Iris pigment epithelial cell (primary cell): ENCODE measurements at places on chromosomes 2 and 18.

- DNase-seq: no peak
Observed at GRCh38 chr18:62811674-62812073, 96.3 kb downstream of the PHLPP1 start.

DNA sequence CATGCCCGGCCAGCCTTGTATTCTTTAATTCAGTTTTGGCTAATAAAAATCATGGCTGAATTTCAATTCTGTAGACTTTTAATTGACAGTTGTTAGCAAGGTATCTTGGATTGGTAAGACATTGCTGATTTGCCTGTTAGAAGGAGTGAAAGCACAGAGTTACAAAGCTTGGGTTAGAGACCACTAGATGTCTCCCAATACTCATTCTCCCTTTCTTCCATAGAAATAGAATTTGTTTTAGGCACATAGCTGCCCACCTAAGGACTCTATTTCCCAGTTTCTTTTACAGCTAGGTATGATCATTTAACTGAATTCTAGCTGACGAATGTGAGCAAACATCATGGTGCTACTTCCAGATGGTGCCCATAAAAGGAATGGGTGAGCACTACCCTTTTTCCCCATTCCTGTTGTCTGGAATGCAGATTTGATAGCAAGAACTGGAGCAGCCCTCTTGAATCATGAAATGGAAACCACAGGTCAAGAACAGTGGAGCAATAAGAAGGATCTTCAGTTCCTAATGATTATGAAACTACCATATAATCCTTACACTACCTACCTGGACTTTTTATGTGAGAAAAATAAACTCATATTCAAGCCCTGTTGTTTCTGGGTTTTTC, 17.5 kb downstream of the PECR start:
- peak; percentile 27 for DNase-seq

DNA sequence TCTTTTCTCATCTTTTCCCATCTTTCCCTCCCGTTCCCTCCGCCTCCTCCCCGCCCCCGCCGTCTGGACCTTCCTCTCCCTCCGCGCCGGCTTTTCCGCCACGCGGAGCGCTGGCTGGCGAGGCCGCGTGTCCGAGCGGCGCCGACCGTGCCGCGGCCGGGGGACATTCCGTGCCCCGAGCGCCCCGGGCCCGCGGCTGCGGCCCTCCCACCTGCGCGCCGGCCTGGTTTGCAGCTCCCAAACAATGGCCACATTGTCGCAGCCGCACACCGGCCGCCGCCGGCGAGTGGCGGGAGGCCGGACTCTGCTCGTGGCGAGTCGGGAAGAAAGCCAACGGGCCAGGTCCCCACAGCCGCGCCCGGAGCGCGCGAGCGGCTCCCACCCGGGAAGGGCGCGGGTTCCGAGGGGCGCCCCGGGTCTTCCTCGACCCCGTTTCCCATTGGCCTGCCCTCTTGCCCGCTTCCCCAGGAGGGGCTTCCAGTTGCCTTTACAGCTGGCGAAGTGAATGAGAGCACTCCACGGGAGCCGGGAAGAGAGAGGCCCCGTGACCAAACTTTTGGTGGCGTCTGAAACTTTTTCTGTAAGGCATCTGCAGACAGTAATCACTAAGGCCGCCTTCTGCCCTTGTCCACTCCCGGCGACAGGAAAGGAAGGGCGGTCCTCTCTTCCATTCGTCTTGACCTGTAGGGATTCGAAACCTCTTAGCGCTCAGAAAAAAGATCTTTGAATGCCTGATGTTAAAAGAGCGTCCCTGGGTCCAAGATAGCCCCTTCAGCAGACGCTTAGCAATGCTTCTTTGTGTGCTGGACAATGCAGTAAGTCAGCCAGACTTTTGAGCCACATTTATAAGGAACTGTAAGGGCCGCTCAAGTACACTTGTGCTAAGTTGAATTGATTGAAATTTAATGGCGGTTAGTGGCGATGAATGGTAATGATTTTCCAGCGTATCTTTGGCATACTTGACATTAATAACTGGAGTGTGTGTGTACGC, 6.2 kb downstream of the GLI2 start:
- no peak for DNase-seq

DNA sequence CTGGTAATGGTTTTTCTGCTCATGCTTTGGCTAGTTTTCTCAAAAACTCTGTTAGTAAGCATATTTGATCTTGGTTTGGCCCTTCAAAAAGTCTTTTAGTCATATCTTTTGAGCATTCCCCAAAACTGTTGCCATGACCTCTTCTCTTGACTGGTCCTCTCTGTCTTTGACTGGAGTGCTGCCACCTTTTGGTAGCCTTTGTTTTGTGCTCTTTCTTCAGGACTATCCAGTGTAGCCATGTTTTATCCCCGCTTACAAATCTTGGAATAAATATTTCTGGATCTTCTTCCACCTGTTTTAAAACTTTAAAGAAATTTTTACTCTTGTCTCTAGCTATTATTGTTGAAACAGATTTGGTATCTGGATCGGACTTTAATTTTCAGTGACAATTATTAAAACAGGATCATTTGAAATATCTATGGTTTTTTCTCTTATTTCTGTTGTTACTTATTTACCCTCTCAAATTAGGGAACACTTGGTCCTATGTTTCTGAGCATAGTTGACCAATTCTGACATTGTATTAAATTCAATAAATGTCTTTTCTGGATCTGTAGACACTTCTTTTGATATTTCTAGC, 965 bp upstream of the ELOA2 start:
- DNase-seq: peak; percentile 47

DNA sequence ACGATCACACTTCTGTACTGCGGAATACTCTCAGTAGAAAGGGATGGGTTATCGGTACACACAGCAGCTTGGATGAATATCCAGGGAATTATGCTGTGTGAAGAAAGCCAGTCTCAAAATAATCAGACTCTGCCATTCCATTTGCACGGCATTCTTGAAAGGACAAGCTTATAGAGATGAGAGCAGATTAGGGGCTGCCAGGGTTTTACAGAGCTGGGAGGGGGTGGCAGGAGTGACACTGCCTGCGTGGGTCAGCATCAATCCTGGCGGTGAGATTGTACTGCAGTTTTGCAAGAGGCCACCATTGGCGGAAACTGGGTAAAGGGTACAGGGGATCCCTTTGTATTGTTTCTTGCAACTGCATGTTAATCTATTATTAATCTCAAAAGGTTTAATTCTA, 16.6 kb downstream of the KCNG2 start:
- no peak for DNase-seq

DNA sequence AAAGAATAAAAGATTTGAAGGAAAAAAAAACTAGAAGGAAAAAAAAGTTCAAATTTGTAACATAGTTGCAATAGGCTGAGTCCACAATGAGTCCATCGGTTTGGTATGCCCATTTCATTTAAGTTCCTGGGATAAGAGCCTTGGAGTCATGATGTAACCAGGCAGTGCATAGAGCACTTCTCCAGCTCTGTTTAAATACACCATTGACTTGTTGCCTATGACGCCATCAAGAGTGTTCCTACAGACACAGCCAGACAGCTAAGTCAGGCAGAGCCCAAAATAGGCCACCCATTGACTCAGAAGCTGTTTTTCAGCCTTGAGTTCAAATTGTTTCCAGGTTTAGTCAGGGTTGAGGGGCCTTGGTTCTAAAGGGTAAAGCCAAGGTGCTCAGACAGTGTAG, 44.9 kb downstream of the SOCS6 start:
- DNase-seq: peak; percentile 99

- DNase-seq: no peak
Observed at GRCh38 chr2:209875270-209875669, 103.6 kb downstream of the UNC80 start.

- peak; percentile 31 for DNase-seq
Observed at GRCh38 chr2:161946489-161947107, 127.4 kb downstream of the DPP4 start.

GRCh38 chr2:161134547-161135518, 25.4 kb upstream of the TANK start:
- no peak for DNase-seq

DNA sequence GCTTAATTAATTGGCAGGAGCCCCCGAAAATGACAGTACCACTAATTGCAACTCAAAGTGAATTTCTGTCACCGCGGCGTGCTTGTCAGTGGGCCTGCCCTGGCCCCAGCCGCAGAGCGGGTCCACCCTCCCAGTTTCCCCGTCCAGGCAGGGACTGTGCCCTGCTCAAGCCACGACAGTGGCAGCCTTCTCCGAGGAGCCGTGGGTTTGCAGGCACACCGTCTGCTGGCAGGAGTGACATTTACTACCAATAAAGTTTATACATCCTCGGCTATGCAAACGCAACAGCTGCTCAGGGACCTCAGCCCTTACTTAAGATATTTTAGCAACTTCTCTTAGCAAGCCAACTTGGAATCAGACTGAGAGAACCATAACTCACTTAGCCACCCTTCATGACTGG, 112.7 kb downstream of the GBX2 start:
- DNase-seq: no peak

DNA sequence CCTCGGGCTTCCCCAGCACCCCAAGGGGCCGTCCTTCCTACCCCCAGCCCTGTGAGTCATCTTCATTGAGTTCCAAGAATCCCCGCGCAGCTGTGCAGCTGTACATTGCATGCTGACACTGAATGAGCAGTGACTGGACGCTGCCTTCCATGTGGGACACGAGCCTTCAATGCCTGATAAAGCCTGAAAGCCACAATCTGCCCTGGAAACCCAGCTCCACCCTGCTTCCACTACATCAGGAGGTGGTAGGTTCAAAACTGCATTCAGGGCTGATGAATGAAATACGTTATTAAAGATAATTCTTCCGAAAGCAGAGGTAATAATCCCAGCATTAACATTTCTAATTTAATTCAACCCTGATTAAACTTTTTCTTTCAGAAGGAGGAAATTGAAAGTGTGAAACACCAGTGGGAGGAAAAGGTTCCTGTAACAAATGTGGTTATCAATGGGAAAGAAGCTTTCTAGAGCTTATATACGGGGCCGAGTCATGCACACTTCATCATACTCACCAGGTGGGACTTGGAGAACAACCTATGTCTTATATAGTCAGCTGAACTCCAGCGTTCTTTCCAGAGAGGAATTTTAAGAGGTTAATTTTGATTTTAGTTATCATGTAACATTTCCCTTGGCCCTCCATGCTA, 360.1 kb downstream of the LPIN1 start:
- peak; percentile 100 for DNase-seq

DNA sequence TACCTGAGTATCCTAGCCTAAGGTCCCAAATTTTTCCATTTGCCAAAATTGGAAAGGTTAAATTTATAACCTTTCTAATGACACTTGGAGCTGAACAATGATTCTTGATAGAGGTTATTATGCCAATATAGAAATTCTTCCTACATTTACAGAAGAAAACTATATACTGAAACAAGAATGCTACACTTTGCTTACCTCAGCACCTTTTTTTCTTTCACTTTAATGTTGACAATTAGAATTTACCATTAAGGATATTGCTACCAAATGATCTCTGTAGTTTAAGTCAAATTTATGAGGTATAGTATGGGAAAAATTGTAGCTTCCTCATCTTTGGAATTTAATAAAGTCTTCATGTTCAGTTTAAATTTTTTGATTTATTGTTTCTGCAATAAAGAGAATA, 577.0 kb downstream of the NR4A2 start:
- no peak for DNase-seq

DNA sequence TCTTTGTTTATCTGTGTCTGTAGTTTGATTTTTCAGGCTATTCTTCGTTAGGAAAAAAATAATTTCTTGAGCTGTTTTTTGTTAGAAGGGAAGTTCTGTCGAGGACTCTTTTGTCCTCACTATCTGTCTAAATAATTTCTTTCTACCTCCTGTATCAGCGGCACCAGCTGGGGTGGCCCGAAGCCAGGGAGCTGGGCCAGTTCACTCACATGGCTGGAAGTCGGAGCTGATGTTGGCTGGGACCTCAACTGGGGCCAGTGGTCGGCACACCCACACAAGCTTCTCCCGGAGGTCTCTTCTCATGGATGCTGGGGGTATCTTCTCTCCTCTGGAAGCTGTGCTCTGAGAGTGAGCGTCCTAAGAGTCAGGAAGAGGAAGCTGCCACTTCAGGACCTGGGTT, 8.0 kb upstream of the PDIA6 start:
- no peak for DNase-seq

GRCh38 chr18:42925036-42925435, 190.4 kb downstream of the RIT2 start:
- DNase-seq: peak; percentile 76

DNA sequence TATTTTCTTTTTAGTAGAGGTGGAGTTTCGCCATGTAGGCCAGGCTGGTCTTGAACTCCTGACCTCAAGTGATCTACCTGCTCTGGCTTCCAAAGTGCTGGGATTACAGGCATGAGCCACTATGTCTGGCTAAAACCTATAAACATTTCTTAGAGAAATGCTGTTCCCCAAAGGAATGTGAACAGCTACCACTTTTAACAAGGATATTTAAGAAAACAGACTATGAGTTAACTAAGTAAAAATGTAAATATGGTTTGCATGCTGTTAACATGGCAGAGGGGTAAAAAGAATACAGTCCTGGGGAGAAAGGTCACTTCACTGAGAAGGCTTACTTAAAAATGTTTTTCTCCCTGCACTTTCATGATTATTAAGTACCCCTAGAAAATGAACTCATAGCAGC, 57.1 kb downstream of the SLC16A14 start:
- DNase-seq: peak; percentile 57

- DNase-seq: no peak
Observed at GRCh38 chr18:1999387-1999786, 571.9 kb downstream of the METTL4 start.

GRCh38 chr18:64566456-64566855, 417.6 kb upstream of the LINC00305 start:
- DNase-seq: no peak

- DNase-seq: no peak
Observed at GRCh38 chr2:216671081-216671411, 24.3 kb downstream of the IGFBP5 start.

- no peak for DNase-seq
Observed at GRCh38 chr2:215787565-215788178, 225.7 kb downstream of the MREG start.

- DNase-seq: peak; percentile 26
Observed at GRCh38 chr18:11925800-11926481, 17.8 kb upstream of the MPPE1 start.

DNA sequence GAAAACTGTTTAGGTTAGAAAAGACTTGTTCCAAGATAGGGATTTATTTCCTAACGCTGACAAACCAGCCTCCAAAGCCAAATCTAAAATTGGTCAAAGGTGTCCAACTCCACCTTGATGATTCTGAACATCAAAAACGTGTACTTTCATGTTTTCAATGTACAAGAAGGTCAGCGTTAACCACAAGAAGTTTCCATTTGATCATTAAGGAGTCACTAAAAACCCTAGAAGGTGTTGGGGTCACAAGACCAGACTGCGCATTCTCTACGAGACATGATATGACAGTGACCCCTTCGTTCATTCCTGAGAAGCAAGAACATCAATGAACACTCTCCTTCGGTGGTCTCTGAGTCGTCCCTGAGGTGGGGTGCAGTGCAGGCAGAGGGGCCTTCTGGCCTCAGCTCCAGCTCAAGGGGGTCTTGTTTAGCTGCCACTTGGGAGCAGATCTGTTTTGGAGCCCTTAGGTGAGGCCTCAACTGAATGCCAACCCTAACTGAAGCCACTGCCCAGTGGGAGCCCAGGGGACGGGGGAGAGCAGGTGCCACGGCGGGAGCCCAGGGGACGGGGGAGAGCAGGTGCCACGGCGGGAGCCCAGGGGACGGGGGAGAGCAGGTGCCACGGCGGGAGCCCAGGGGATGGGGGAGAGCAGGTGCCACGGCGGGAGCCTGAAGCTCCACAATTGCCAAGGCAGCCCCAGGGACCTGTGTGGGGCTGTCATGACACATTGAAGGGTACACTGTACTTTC, 55.2 kb downstream of the PARD6G start:
- no peak for DNase-seq
